IMR-90 (cell line): ENCODE measurements at places on chromosomes 4 and X.

- DNase-seq = peak; percentile 83
Observed at GRCh38 chr4:77922158-77923094, 59.8 kb downstream of the MRPL1 start.

- no peak for DNase-seq
Observed at GRCh38 chr4:3711183-3712111, 54.7 kb upstream of the ADRA2C start.

GRCh38 chr4:42281324-42282020, 115.8 kb upstream of the SHISA3 start:
- DNase-seq = no peak

GRCh38 chr4:16992566-16993225, 94.3 kb upstream of the LDB2 start:
- DNase-seq = no peak

DNA sequence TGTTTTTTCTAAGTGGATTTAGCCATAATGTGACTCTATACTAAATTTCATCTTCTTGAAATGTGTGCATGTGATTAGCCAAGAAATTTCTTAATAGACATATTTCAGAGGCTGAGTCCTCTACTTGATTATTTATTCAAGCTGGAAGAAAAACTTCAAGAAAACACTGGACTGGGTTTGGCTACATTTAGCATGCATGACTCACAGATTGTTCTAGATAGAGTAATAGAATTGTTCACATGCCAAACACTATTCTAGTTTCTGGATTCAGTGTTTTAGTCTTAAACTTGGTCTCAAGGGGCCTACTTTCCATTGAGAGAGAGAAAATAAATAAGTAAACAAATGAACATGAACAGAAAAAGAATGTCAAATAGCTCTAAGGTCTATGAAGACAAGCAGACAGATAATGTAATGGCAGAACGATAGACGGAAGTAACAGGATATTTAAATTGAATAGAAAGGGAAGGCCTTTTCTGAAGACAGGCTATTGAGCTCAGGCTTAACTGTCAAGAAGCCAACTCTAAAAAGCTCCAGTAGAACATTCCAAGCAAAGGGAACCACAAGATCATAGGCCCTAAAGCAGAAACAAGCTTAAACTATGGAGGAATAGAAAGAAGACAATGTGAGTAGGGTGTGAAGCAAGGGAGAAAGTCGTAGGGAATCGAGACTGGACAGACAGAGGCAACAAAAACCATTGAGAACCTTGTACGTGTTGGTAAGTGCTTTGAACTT, 104.6 kb downstream of the TMEM144 start:
- peak; percentile 98 for DNase-seq

DNA sequence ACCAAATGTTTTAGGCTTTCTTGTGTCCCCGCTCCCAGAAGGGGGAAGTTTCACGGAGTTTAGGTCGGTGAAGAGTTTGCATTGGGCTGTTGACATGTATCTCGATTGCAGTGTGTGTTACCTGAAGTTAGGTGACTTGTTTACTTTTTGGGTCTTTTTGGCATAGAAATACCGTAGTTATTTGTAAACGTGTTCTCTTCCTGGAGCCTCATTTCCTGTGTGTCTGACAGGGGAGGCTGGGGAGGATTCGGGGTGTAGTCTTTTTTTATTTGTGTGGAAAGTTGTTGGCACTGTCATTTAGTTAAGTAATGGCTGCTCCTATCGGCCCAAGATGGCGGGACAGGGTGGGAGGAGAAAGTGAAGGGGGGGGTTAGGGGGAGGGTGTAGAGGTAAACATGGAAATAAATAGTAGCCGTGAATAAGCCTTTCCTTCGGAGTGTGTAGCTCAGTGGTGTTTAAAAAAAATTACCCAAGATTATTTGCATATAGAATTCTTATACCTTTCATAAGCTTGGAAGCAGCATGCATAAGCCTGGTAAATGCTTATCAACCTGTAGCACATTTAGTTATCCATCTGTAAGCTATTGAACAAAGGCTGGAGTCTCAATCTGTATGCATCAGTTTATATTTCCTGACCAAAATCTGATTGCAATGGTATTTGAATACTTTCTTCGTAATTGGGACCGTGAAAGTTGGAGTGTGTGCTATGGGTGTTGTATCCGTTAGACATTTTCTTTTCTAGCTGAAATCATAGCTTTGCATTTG, 1.6 kb downstream of the KDM6A start:
- DNase-seq = peak; percentile 49

DNA sequence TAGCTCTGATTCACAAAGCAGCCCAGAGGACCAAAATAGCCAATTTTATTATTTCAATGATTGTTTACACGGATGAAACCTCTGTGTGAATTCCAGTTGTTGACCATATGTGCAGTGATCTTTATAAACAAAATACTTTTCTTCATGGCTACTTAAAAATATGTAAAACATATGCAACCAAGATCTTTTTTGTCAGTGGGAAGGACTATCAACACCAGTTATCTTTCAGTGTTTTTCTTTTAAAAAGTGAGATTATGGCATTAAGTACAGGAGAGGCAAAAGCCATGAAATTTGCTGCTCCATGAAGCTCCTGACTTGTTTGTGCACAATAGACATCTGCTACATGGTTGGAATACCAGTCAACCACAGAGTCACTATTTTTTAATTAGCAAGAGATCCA, 184.4 kb downstream of the DKK2 start:
- no peak for DNase-seq

- no peak for DNase-seq
Observed at GRCh38 chr4:116561768-116562167, 523.6 kb downstream of the TRAM1L1 start.

DNA sequence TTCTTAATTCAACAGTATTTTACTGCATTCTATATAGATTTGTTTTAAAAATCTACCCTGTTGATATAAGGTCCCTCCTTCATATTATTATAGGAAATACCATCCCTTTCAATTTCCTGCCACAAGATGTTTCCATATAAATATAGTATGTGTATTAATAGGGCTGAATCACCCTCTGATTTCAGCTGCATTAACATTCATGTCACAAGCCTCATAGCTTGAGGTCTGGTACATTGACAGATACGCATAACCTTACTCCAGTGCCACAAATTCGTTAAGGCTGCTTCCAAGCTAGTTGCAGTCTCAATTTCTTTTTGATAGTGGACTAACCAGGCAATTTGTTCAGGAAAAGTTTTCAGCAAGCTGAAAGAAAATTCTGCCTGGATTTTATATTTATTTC, 128.4 kb downstream of the KLHL34 start:
- DNase-seq = peak; percentile 59

GRCh38 chrX:97524997-97525396, 641.3 kb downstream of the RPA4 start:
- no peak for DNase-seq
